ENCODE measurements at places on chromosomes 6 and 20. TPM values are rescaled to one million over a fixed set of nuclear protein-coding genes. Genes with fewer than 3 reads are reported as not detected.

- no peak overlapping the region for H3K27ac ChIP-seq
- no peak for DNase-seq
- no peaks in the 10 kb centered on the region for H3K36me3 ChIP-seq
- H3K27me3 ChIP-seq: no peaks in the 10 kb centered on the region
Measured at GRCh38 chr6:97462031-97462430, 179.0 kb upstream of the MMS22L start.

Gene SULF2
- polyA plus RNA-seq: 51.7 TPM

DNA sequence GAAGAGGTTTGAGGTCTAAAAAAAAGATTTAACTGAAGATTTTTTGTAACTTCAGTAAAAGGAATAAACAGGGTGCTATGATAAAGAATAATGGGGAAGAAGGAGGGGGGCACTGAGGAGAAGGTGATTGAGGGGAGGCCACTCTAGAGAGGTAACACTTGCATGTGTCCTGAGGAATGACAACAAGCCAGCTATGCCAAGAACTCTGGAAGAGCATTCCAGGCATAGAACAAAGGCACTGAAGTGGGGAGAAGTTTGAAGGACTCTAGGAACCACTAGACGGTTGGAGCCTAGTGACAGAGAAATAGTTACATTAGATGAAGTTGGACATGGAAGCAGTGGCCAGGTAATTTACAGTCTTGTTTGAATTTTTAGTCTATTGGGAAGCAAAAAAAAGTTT, 10.8 kb upstream of the SF3B5 start:
- peaks cover 6% of the 10 kb centered on the region for H3K27me3 ChIP-seq
- H3K27ac ChIP-seq: no peak overlapping the region
- H3K4me3 ChIP-seq: no peak overlapping the region

Gene MMS22L
- polyA plus RNA-seq: 11.7 TPM

Measured in large intestine (tissue), 12 donors.